ENCODE measurements at places on chromosomes 2 and 18.
A peak's percentile ranks its signal among the peaks of the same experiment; 100 is the strongest.

GRCh38 chr18:44799382-44799906 is 118.8 kb downstream of the SETBP1 start:
- no peak for DNase-seq

- DNase-seq, result no peak
Observed at GRCh38 chr2:88698027-88698413, 6.5 kb downstream of the RPIA start.

DNA sequence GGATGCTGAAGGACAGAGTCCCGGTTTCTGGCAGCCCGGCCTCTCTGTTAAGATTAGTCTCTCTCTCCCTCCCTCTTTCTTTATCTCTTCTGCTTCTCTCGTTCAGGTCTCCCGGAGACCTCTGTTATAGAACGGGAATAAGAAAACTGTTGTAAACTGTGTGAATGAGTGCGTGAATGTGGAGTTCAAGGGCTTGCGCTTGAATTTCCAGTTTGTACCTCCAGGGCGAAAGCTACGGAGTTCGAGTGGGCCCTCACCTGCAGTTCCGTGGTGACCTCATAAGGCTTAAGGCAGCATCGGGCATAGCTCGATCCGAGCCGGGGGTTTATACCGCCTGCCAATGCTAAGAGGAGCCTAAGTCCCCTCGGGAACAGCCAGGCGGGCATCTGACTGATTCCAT is 26.4 kb downstream of the SKA1 start:
- DNase-seq, result no peak

DNA sequence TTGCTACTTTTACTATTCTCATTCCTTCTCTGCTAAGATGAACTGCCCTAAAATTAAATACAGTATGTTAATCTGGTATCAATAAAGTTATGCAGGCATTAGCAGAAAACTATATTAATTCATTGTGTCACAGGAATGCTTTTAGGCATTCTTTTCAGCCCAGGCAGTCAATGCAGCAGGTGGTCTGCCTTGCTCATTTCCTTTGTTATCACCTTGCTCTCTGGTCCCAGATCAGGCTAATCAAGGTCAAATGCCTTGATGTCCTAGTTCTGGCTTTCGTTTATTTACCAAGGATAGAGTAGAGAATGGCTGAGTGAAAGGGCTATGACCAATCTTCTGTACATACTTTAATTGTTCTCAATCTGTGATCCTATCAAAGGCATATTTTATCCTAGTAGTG is 1023.6 kb downstream of the TMEM182 start:
- DNase-seq, result peak; percentile 92

- DNase-seq, result peak; percentile 81
Observed at GRCh38 chr2:142131010-142131669, at the start of gene LRP1B. TSS of gene LRP1B (minus strand) at chr2:142131016. CDS start at chr2:142130729, 287 bp downstream.

DNA sequence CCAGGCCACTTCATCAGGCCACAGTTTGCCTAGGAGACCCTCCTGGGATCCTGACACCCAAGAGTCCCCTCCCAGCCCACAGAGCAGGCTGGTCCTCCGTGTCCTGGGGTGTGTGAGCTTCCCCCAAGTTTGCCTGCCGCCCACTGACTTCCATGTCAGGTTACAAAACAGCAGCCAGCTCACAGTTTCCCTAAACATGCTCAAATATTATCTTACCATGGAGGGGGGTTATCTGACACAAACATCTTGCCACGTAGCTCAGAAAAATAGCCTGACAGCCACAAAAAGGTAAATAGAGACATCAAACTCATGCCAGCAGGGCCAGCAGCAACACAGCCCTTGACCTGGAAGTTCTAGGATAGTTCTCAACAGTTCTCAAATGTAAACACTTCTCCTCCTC is 346.5 kb downstream of the TNS1 start:
- DNase-seq, result no peak

- no peak for DNase-seq
Observed at GRCh38 chr2:237593036-237593435, 2.5 kb upstream of the RAB17 start.

DNA sequence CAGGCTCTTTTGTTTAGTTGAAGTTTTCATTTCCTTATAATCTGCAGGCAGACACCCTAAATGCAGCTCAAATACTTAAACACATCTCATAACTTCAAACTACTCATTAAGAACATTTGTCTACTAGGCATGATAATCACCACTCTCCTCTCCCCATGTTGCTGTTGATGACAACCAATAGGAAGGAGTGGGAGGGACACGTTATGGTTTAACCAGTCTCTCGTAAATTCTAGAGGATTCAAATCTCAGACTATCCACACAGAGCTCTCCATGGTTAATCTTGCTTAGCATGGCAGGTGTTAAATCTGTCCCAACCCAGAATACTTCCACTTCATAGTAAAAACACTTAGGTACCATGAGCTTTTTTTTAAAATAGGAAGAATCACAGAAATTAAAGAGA is 127.4 kb upstream of the AQP4 start:
- DNase-seq, result no peak

DNA sequence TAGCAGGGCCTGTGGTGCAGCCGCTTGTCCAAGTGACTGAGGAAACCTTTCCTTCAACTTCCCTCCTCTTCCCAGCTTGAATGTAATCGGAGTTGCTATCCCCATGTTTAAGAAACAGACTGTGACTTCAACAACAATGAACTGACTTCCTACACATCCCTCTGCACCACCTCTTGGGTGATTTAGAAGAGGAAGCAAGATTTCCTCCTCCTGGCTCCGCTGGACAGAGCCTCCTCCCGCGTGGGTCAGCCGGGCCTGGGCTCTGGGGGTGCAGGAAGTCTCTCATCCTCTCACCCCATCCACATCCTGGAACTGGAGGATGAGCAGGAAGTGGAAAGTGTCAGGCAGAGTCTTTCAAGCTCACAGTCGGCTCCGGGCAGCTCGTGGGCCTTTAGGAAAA is 84.3 kb downstream of the GATA6 start:
- no peak for DNase-seq

DNA sequence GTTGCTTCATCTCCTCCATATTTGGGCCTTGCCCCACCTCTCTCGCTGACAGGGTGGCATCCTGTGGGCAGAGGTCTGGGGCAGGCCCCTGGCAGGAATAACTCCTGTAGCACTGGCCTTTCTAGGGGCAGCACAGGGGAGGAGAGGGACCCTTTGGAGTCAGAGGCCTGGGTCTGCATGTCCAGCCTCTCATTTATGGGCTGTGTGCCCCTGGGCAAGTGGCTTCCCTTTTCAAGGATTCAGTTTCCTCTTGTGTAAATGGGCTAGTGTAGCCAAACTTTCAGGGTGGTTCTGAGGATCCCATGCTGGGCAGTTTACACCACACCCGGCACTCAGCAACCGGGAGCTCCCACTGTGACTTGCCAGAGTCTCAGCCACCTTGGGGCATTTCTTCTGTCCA is 23.4 kb downstream of the ADRA2B start:
- no peak for DNase-seq

DNA sequence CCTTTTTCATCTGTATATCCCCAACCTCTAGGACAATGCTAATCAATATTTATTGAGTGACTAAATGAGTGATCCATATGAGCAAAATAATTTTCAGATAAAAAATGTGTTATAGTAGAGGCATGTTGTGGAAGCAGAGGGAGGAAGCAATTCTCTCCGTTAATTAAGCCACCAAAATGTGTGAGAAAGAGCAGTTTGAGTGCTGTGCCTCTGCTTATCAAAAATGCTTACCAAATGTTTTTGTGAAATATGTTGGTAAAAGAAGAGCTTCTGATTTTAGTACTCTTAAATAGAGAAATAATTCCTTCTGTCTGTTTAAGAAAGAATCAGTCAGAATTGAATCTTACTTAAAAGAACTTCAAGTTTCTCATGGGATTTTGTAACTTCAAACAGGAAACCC is 90.3 kb downstream of the DTNA start:
- DNase-seq, result no peak

- DNase-seq, result peak; percentile 75
Observed at GRCh38 chr2:108927936-108928659, 60.9 kb downstream of the EDAR start.

DNA sequence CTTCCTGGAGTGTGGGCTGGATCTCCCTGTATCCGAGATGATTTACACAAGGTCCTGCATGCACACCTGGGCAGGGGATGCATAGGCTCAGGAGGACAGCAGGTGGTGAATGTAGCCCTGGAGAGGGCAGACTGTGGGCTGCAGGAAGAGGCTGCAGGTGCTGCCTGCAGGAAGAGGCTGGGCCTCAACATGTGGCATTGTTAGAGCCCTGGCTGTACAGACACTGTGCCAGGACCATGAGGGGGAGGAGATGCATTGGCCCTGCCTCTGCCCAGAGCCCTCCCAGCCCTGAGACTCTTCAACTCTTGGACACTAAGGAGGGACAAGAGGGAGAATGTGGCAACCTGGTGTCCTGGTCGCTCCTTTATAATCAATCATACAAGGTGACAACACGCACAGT is 392.8 kb downstream of the TNS1 start:
- DNase-seq, result no peak

GRCh38 chr18:44819944-44820510 is 139.3 kb downstream of the SETBP1 start:
- peak; percentile 43 for DNase-seq

GRCh38 chr2:42951263-42951938 is 159.0 kb upstream of the HAAO start:
- no peak for DNase-seq

DNA sequence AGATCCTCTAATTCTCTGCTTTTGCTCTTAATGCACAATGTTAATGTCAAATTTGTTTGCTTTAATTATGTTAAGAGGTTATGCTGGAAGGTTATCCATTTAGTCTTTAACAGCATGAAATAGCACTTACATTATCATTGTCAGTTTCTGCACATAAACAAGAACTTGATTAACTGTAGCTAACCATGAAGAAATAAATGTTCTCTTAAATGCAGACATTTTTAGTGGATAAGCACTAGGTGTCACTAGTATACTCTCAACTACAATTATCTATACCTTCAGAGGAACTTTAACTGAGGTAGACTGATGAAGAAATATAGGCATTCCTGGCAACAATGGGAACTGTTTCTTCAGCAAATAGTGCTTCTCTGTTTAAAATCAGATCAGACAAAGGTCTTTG is 178.8 kb upstream of the CHST9 start:
- DNase-seq, result peak; percentile 35

GRCh38 chr2:174882416-174882815 is 118.1 kb upstream of the CHRNA1 start:
- no peak for DNase-seq

DNA sequence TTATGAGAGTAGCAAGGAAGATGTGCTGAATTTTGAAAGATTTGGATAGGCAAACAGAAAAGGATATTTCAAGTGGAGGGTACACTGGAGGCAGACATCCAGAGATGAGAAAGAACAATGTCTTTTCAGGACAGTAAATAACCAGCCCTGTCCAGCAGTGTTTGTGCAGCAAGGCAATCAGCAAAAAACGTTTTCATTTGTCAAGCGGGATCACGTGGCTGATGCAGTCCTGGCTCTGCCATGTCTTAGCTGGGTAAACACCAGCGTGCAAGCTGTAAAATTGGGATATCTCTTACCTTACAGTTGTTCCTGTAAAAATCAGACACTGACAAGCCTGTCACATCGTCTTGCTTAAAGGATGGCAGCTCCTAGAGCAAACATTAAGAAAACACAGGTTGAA is 67.8 kb downstream of the CWC22 start:
- DNase-seq, result no peak

GRCh38 chr2:37609782-37610181 is 61.7 kb downstream of the CDC42EP3 start:
- no peak for DNase-seq

- DNase-seq, result no peak
Observed at GRCh38 chr18:61595615-61596251, 262.5 kb downstream of the CDH20 start.

GRCh38 chr2:96095116-96095636 is 21.2 kb downstream of the ADRA2B start:
- DNase-seq, result no peak

GRCh38 chr2:191158193-191158592 is 7.4 kb upstream of the STAT4 start:
- DNase-seq, result no peak

- DNase-seq, result no peak
Observed at GRCh38 chr18:28666216-28666615, 489.3 kb upstream of the CDH2 start.

DNA sequence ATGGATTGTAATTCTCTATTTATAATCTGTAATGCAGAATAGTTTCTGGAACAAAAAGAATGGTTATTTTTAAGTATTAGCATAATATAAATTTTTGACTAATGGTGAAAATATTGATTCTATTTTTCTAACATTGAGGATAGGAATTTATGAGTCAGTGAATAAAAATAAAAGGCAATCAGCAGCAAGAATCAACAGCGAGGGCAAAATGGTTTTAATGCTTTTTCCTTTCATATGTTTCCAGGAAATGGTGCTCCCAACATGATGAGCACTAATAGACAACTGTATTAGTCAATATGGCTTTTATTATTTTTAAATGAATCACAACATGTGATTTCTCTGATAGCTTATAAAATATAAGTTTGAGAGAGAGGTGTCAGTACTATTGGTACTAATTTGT is 90.7 kb upstream of the TFPI start:
- DNase-seq, result no peak

DNA sequence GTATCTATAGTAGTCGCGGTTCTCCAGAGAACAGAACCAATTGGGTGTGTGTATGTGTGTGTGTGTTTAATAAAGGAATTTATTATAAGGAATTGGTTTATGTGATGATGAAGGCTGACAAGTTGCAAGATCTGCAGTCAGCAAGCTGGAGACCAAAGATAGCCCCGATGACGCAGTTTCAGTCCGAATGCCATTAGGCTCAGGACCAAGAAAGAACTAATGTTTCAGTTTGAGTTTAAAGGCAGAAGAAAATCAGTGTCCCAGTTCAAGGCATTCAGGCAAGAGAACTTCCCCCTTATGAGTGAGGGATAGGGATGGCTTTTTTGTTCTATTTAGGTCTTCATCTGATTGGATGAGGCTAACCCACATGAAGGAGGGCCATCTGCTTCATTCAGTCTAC is 221.6 kb downstream of the HNMT start:
- DNase-seq, result no peak

DNA sequence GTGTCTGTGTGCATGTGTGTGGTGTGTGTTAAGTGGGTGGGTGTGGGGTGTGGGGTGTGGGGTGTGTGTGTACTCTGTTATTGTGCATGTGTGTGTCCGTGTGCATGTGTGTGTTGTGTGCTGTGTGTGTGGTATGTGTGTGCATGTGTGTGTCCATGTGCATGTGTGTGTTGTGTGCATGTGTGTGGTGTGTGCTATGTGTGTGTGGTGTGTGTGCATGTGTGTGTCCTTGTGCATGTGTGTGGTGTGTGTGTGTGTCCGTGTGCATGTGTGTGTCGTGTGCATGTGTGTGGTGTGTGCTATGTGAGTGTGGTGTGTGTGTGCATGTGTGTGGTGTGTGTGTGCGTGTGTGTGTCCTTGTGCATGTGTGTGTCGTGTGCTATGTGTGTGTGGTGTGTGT is 6.9 kb upstream of the OTOS start:
- DNase-seq, result no peak

GRCh38 chr2:180625006-180625844 is 355.2 kb upstream of the UBE2E3 start:
- no peak for DNase-seq

- DNase-seq, result no peak
Observed at GRCh38 chr2:44844651-44845270, 96.7 kb upstream of the SIX3 start.

GRCh38 chr2:181070119-181070835 is 89.9 kb downstream of the UBE2E3 start:
- peak; percentile 88 for DNase-seq
